ENCODE measurements at places on chromosomes 6 and 20.

DNA sequence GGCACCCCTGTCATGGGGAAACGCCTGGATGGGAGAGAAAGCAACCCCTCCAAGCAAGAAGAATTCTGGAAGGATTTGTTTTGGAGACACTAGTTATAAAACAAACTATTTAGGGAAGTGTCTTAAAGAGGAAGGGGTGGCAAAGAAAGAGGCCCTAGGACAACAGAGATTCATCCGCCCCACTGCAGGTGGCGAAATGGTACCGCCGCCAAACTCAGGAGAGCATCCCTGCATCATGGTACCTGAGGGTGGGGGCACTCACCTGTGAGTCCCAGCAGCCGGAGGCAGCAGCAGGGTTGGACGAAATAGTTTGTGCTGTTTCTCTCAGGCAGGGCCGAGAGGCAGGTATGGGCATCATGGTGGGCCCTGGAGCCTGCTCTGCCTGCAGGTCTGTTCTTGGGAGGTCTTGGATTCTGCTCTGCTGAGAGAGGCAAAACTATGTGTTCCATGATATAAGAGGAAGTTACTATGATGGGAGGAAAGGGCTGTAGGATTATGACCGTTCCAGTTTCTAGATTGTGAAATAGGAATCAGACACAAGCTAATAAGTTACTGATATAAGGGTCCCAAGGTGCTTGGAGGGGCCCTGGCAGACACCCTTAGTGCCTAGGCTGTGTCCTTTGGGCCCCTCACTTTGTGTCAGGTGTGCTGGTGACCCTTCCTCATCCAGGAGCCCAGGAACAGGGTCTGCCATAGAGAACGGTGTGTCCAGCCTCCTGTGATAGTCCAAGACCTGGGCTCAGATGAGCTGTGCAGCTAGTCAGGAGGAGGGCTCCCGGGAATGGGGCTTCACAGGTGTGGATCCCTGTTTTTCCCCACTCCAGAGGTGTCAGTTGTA lies 20.4 kb downstream of the SIRPD start:
- DNase-seq = no peak

- peak; percentile 66 for DNase-seq
Observed at GRCh38 chr6:117449549-117450439, 24.1 kb upstream of the ROS1 start.

DNA sequence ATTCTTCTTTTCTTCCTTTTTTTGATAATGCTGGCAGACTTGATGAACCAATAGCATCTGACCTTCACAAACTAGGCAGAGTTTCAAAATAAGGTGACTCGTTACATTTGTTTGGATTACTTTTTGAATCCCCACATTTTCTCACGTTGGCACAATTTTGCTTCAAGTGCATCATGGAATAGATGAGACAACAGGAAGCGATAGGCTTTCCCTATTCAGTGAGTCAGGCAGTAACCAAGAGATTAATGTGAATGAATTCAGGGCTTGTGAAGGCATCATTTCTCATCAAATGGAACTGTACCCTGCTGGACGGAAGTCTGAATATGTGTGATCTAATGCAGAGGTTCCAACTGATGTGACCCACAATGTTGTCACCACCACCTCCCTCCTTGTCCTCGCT lies 10.7 kb downstream of the RFPL4B start:
- peak; percentile 80 for DNase-seq

DNA sequence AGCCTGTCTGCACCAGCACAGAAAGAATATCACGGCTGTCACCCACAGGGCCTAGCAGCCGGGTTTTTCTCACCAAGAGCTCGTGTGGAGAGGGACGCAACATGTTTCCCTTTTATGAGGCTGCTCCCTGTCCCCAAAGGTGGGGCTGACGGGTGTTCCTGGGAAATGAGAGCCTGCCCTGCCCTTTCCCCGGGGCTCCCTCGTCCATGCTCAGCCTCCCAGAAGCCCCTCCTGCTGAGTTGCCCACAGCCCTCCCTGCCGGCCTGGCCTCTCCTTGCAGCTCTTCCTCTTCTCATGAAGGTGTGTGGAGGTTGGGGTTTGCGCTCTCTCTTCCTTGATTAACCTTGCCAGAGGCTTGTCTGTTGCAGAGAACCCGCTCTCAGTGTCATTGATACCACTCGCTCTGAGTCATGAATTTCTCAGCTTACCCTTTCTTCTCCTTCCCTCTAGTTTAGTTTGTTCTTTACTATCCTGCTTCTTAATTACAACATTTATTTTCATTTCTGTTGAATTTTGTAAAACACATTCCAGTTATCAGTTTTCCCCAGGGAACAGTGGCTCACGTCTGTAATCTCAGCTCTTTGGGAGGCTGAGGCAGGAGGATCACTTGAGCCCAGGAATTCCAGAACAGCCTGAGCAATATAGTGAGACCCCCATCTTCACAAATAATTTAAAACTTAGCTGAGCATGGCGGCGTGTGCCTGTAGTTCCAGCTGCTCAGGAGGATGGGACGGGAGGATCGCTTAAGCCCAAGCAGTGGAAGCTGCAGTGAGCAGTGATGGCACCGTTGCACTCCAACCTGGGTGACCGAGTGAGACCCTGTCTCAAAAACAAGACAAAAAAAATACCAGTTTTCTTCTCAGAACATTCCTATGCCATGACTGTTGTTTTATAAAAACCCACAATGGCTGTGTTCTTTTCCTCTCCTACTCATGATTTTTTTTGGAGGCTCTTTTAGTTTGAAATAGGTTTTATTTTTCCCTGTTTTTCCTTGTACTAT lies 103.8 kb downstream of the TMEM242 start:
- peak; percentile 11 for DNase-seq

DNA sequence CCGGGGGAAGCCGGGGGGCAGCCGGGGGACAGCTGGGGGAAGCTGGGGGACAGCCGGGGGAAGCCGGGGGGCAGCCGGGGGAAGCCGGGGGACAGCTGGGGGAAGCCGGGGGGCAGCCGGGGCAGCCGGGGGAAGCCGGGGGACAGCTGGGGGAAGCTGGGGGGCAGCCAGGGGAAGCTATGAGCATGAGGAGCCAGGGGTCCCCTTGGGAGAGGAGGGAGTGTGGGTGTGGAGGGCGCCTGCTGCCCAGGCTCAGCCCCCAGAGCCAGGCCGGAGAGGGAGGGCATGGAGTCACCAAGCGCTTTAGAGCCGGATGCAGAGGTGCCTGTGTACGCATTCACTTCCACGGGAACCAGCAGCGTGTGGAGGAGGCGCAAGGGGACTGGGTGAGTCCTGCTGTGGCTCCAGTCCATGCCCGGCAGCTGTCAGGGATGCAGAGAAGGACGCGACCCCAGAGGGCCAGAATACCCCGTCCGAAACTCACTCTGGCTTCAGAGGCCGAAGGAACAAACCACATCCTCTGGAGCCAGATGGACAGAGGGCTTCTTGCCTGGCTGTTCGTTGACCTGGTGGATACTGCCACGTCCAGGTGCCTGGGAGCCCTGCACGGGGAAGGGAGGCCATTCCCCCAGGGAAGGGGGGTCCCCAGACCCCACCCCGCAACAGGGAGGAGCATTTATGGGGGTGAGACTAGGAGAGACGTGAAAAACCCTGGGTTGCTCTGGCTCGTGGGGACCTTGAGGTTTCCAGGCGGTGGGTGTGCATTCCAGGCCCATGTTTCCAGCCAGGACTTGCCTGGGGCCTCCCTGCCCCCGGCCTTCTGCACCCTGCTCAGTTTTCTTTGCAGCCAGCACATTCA lies 26.5 kb upstream of the DACT2 start:
- DNase-seq = no peak

DNA sequence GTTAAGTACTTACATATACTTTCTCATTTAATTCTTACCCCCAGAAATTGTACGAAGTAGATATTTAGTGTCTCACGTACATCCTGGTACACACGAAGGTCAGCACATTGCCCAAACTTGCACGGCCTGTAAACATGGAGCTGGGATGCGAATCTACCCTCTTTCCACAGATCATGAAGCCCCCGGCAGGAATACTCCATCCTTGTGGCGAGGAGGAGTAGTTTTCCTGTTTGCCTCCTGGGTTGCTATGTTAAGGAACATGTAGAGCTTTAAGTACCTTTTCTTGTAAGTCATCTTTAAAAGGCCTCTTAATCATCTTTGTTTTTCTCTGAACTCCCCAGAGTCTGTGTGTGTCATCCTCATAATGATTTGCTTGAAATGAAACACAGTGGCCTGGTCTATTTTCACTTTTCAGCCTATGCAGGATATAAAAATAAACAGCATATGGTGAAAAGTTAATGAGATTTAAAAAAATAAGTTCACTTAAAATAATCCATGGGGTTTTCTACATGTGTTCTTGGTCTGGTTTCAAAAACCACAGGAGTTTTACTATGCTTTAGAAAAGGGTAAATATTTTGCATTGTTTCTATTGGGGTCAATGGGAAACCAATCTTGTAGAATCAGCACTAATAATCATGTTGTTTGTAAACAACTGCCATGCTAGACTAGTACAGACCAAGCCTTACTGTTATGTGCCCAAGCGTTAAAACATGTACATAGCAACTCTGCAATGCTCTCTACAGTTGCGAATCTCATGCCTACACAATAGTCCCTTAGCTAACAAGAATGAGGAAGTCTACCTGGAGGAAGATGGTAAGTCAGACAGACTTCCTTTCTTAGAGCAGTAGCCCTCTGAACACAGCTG lies 9.3 kb upstream of the ARID1B start:
- no peak for DNase-seq

DNA sequence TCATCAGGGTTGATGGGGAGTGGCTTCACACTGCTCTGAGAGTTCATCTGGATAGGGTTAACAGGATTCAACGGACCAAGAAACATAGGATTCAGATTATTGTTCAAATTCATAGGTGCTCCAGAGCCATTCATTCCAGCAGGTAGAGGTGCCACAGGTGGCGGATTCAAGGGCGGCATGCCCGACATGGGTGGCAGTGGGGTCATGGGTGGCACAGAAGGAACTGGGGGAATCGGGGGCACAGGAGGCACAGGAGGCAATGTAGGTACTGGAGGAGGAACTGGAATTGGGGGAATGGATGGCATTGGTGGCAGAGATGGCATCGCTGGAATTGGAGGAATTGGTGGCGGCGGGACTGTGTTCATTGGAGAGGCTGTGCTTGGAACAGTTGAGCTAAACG lies 10.3 kb downstream of the CPNE1 start:
- DNase-seq = no peak

- DNase-seq = no peak
Observed at GRCh38 chr20:45459606-45460005, 9.9 kb upstream of the WFDC2 start.

- DNase-seq = no peak
Observed at GRCh38 chr6:77136086-77136485, 327.2 kb downstream of the HTR1B start.

DNA sequence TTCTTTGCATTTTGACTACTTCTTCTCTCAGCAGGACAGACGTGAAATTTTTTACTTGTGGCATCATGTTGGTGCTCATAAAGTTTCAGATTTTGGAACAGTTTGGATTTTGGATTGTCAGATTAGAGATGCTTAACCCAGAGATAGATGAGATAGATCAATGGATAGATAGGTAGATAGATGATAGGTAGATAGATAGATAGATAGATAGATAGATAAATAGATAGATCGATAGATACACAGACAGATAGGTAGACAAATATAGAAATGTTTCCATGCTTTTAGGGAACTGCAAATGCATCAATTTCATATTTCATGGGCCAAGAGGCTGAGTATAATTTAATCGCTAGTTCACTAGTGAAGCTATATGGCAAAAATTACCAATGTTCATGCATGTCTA lies 981.5 kb upstream of the ADGRB3 start:
- no peak for DNase-seq

DNA sequence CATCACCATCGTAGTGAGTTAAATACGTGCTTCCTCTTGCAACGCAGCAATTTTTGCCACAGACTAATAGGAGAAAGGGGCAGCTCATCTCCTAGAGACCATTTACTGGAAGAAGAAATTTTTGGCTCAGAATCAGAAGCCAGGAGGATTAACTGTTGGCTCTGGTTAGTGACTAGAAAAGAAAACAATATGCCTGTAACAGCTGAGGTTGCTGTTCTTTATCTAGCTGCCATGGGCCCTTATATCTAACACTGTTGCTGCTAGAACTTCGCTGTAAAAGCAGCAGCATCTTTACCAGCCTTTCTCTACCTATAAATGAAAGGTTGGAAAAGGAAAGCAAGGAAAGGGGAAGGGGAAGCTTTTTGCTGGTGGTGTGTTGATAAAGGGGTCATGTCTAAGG lies 65.9 kb downstream of the FAM135A start:
- DNase-seq = no peak

DNA sequence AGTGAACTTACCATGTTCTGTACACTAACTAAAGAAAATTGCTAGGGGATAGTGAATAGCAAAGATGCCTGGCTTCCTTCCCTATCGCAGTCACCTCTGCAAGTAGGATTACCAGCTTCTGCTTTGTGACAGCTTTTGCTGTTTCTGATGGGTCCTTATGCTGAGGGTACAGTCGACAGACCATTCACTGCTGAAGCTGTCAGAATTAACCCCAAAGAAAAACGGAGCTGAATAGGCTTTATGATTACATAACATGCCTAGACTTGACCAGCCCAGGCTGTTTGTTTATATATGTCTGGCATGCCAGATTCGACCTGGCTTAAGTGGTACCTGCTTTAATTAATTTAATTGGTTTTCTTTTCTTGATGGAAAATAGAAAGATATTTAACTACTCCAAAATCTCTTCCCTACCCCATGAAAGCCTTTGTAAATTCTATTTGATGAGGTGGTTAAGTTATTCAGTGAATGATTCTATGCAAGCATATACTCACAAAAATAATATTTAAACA lies 21.7 kb upstream of the PRELID3B start:
- DNase-seq = no peak

- DNase-seq = no peak
Observed at GRCh38 chr6:149405823-149406765, 6.0 kb downstream of the SUMO4 start.

GRCh38 chr6:138659998-138660397 lies 113.6 kb upstream of the CCDC28A start:
- no peak for DNase-seq

DNA sequence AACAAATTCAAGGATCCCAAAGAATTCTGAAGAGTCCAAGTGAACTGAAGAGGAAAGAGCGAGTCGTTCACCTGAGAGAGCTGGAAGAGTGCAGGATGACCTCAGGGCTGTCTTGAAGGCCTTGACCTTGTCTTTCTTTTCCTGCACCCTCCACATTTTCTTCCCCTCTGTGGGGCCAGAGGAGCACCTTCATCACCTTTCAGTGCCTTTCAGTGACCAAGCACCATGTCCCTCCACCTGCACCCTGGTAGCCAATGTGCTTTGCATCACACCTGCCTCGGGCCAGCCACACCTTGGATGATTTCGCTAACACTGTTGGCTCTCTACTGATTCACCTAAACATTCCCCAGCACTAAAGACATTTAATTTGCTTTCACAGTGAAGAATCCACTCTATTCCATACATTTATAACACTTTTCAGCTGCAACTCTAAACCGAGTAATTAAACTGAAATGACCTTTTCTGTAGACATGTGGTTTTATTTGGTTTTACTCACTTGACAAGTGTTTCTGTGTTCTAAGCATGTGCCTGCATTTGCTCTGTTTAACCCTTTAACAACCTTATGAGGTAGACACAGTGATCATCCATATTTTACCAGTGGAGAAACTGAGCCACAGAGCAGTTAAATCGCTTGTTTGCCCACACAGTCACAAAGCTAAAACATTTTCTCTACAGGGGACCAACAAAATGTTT lies 121.3 kb upstream of the CST7 start:
- DNase-seq = no peak

- no peak for DNase-seq
Observed at GRCh38 chr20:4434681-4435080, 287.0 kb upstream of the PRND start.

- no peak for DNase-seq
Observed at GRCh38 chr6:45513843-45514242, 136.1 kb upstream of the SUPT3H start.

GRCh38 chr6:137403855-137404254 lies 90.3 kb downstream of the OLIG3 start:
- DNase-seq = no peak

- no peak for DNase-seq
Observed at GRCh38 chr6:2693231-2693630, 57.5 kb downstream of the MYLK4 start.

Data from kidney capillary endothelial cell (primary cell).